Stimulated activated CD4-positive, alpha-beta T cell treated with anti-CD3 and anti-CD28 coated beads, TNF-alpha, amount 100 ng/mL, for 24 hours (primary cell): ENCODE measurements at places on chromosomes 16 and 17.
A peak's percentile ranks its signal among the peaks of the same experiment; 100 is the strongest.

- DNase-seq = no peak
These were observed 97.6 kb upstream of the CBX4 start for GRCh38 chr17:79936641-79937381.

DNA sequence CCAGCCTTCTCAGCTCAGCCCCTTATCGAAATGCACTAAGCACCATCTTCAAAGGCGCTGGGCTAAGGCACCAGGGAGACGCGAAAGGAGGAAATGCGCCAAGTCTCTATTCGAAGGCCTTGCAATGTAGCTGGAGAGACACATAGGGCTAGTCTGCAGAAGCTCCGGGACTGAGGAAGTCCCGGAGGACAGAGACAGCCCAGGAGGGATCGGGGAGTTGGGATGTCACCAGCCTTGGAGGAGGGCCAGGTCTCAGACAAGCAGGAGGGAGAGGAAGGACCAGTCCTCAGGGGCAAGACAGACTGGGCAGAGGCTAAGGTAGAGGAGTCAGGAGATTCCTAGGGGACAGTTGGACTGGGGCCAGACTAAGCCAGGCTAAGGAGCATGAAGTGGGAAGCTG, 8.5 kb downstream of the C17orf100 start:
- no peak for DNase-seq

DNA sequence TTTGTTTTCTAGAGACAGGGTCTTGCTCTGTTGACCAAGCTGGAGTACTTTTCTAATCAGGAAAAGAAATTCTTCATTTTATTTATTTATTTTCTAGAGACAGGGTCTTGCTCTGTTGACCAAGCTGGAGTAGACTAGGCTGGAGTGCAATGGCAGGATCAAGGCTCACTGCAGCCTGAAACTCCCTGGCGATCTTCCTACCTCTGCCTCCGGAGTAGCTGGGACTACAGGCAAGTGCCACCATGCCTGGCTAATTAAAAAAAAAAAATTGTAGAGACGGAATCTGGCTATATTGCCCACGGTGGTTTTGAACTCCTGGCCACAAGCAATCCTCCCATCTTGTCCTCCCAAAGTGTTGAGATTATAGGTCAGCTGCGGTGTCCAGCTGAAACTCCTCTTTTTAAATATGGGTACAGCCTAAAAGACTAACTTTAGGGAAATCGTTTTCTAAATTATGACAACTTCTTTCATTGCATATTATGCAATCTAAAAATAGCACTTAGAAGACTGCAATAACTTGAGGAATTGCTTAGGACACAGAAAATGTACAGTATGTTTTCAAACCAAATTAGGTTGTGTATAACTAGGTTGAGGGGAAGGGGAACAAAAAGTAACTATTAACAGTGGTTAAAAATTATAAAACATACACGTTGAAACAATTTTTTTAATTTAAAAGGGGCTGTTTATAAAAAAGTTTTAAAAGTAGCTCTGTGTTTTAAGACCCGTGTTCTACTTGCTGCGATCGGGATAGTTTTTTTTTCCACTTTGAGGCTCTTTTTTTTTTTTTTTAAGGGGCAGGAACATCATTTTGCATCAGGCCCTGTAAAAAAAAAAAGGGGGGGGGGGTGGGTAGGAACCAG, 4.7 kb downstream of the PRAC1 start:
- no peak for DNase-seq

DNA sequence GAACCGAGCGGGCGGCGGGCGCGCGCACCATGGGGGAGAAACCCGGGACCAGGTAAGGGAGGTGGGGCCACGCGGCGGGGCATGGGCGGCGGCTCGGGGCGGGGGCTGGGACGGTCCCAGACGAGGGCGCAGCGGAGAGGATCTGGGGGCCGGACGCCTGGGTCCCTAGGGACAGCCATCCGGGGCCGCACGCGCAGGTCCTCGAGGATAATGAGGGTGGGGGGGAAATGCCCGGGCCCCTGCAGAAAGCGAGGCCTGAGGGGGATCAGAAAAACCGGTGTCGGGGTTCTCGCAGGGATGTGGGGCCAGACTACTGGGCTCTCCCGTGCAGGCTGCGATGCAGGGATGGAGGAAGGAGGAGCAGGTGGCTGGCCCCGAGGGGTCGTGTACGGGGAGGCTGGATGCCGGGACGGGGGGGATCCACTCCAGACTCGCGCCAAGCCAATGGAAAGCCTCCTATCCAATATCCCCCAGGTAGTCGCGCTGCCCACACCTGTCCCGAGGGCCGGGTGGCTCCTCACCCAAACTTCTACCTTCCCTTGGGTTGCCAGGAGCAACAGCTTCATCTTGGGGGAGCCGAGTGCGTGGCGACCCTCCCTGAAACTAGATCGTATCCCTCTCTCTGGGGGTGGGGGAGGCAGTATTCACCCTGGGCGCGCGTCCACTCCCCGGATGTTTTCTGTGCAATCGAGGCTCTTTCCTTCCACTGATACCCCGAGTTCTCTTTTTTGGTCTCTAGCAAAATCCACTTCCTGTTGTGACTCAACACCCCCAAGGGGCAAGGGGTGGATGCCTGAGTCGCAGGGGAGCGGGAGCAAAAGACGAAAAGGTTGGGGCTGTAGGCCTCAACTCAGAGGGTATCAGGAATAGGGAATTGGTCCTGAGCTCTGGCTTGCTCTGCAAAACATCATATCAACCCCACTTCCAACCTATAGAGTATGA, 532 bp downstream of the ARRB2 start:
- no peak for DNase-seq

GRCh38 chr16:12210258-12210880, 233.8 kb downstream of the SNX29 start:
- no peak for DNase-seq

DNA sequence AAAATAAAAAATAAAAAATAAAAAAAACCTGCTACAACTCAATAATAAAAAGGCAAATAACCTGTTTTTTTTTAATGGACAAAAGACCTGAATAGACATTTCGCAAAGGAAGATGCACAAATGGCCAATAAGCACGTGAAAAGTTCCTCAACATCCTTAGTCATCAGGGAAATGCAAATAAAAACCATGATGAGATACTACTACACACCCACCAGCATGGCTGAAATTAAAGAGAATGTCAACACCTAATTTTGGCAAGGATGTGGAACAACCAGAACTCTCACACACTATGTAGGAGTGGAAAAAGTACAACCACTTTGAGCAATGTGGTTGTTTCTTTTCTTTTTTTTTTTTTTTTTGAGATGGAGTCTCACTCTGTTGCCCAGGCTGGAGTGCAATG, 24.6 kb downstream of the COG7 start:
- no peak for DNase-seq

DNA sequence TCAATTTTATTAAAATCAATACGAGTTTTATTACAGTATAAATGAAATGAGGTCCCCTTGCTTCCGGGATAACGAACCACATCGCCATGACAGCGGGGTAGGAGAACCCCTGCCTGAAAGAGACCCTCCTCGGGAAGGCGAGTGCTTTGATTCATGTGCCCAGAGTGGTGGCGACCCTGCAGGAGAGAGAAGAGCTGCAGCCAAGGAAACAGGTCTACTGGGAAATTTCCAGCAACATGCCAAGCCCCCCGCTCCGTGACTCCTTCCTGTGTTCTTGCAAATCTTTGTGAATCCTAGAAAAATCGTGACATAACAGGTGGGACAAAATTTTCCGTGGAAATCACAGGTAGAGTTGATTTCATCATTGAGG, 162.5 kb downstream of the WSCD1 start:
- no peak for DNase-seq

- DNase-seq = no peak
These were observed 47.9 kb downstream of the SETD6 start for GRCh38 chr16:58563235-58563634.

DNA sequence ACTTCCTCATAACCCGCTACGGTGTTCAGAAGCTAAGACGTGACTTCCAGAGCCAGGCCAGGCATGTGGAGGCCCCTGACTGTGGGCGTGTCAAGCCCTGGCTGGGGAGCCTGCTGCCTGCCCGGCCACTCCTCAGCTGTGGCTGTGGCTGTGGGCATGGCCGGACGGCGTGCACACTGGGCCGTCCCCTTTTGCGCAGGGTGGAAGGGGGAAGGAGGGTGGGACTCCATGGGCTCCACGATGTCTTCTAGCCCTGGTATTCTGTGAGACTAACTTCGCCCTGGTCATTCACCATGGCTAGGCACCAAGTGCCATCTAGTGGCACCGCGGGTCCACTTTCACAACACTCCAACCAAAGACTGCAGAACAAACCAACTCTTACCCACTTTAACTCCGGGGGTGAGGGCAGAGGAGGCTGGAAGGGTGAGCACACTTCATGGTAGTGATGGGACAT, 67.9 kb downstream of the N4BP1 start:
- no peak for DNase-seq

- DNase-seq = no peak
These were observed 49.0 kb downstream of the STAT3 start for GRCh38 chr17:42339221-42339620.

DNA sequence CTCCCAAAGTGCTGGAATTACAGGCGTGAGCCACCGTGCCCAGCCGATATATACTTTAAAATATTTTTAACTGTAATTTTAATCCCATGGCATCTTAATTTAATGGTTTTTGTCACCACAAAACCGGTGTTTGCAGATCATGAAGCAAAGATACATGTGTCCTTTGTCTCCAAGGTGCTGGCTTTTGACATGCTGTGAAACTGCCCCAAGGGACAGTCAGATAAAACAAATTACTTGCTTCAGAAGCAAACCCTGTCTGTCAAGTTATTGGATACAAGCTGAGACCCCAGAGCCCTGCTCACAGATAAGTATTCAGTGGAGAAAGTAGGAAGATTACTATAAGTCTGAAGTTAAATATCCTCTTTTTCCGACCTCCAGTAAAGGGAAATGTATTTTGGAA, 39.8 kb downstream of the ARL4D start:
- DNase-seq = no peak

DNA sequence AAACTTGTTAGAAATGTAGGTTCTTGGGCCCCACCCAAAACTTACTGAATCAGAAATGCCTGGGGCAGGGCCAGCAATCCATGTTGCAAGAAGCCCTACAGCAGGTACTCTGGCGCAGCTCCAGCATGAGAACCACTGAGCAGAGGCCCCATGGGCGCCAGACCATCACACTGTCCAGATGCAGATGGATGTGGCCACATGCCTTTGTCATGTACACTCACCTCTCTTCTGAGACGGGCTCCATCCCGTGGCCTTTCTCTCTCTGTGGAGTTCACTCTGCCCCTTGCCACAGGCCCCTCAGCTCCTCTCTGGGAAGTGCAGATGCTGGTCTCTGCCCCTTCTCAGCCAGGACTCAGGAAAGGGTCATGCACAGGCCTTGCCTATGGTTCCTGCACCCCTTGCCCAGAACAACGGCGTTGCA, 2.3 kb upstream of the CCNF start:
- DNase-seq = no peak

DNA sequence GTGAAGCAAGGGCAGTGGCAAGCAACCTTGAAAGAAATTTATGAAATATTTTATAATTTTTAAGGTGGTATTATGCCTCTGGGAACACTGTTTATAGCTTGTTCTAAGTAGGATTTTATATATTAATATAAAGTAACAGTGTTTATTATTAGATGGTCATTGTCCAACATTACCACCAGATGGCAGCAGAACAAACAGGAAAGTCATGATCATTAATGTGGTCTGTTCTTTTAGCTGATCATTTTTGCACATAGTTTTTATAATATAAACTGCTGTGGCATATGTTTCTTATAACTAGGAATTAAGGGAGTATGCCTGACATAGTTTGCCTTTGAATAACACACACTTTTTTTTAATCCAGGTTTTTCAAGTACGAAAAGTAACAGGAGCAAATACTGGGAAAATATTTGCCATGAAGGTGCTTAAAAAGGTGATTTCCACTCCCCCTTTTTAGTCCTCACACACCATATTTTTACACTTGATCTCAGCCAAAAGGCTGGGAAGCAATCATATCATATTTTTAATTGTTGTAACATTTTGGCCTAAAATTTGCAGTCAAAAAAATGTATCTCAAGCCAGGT, 21.4 kb downstream of the RPS6KB1 start:
- DNase-seq = no peak

DNA sequence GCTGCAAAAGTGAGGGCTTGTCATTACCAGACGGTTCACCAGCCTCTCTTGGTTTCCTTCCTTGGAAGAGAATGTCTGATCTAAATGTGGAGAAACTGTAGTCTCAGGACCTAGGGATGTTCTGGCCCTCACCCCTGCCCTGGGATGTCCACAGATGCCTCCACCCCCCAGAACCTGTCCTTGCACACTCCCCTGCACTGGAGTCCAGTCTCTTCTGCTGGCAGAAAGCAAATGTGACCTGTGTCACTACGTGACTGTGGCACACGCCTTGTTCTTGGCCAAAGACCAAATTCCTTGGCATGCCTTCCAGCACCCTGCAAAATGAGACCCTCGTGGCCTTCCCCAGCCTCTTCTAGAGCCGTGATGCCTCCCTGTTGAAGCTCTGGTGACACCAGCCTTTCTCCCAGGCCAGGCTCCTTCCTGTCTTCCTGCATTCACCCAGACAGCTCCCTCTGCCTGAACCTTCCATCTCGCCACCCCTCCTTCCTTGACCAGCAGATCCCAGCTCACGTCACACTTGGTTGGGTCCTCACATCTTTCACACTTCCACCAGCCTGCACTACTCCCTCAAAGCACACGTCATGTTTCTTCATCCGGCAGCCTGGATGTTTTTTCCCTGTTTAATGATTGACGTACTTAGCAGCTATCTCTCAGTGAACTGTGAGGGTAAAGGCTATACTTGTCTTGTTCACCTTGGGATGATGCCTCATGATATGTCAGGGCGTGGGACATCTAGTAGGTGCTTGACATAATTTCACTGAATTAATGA, 4.3 kb downstream of the ZNF768 start:
- no peak for DNase-seq

- no peak for DNase-seq
These were observed 5.4 kb downstream of the GINS2 start for GRCh38 chr16:85683363-85683762.

- no peak for DNase-seq
These were observed 818 bp upstream of the CBX8 start for GRCh38 chr17:79797492-79798298.

GRCh38 chr17:65561452-65562205, at the start of gene AXIN2:
AXIN2 (minus strand) TSS chr17:65561648; CDS start chr17:65558620, 3,028 bp downstream.
- peak; percentile 84 for DNase-seq

GRCh38 chr17:73654241-73654640, 10.0 kb upstream of the SDK2 start:
- no peak for DNase-seq

GRCh38 chr17:27520491-27521185, 64.4 kb downstream of the KSR1 start:
- DNase-seq = no peak

DNA sequence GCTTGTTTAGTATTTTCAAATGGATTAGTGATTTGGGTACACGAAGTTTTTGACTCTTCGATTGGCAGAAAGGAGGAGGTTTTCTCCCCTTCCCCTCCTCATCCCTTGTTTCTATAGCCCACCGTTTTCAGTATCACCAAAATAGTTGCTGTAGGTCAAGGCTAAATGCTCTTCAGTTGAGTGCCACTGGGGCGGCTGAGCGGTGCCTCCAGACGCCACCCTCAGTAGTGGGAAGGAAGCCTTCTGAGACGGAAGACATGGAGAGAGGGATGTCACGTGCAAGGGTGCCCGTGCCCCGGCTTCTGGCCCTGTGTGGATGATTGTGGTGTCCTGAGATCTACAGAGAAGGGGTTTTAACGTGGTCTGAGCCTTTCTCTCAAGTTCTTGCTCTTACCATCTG, 39.7 kb upstream of the CRISPLD2 start:
- DNase-seq = no peak
